CD4-positive, alpha-beta T cell treated with Interferon alpha-2 for 1 hour (primary cell): ENCODE measurements at places on chromosomes 7 and 10.

DNA sequence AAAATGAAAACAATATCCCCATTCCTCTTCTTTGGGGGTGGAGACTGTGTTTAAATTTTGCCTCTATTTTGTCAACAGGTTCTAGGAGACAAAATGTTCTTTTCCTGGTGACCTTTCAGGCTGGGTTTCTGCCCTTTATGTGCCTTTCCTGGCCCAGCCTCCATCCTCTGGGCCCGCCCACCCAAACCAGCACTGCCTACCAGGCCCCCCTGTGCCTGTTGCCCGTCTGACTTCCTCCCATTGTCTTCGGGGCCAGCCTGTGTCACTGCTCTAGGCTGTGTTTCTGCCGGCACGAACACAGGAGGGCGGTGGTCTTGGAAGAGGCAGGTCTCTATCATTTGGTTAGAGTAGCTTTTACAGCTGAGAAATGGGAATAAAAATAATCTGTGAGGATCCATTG, 13.9 kb downstream of the TSPAN14 start:
- DNase-seq, result peak; percentile 42

DNA sequence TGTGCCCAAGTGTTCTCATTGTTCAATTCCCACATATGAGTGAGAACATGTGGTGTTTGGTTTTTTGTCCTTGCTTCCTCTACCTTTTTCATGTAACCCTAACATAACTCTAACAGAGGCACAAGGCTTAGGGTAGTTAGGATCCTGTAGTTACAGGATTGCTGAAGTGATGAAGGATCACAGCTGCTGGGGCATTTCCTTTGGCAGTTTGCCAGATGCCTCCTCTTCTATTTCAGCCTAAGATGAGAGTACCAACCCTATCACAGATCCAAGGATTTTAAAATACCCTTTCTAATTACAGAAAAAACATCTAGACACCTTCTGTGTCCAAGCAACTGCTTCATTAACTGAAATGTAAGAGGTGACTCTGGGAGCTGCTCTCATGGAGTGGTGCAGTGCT, 141.7 kb upstream of the COL1A2 start:
- DNase-seq, result no peak

DNA sequence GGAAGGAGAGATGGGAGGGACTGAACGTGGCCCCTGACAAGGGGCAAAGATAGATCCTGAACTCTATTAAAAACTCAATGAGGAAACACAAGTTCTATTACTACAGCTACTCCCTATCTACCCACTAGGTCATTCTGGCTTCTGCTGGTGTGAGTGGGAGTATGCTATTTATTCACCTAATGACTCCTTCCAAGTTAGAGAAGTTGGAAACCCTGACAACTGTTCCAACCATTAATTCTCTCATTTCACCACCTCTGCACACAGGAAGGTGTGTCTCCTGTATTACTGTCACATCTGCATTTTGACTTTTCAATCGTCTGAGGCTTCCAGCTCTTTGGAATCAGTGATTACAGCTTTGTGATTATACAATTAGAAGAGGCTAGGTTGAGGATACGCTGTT, 169.4 kb upstream of the ADO start:
- DNase-seq, result no peak

DNA sequence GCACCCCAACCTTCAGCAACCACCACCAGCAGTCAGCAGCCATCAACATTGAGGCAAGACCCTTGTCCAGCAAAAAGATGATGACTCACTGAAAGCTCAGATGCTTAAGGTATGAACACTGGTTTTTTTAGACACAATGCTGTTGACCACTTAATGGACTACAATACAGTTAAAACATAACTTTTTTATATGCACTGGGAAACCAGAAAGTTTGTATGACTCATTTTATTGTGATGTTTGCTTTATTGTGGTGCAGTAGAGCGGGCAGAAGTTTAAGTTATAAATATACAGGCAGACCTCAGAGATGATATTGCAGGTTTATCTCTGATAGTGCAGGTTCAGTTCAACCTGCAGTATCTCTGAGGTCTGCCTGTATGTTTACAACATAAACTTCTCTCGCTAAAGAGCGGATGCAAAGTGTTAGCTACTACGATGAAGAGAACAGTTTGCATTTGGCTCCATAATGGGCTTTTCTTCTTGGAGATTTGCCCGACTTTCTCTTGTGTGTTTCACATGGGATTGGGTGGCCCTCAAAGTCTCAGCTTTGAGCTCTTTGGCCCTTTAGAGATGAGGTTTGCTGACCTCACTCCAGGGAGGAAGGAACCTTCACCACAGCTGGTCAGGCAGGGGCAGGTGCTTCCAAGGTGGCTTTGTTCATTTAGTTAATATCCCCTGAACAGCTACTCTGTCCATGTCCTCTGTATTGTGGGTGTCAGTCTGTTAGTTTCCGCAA, 84.4 kb upstream of the SHH start:
- no peak for DNase-seq

GRCh38 chr10:91689731-91690168, 56.9 kb upstream of the PPP1R3C start:
- DNase-seq, result no peak

GRCh38 chr10:18880530-18880929, 168.1 kb upstream of the MALRD1 start:
- DNase-seq, result no peak

DNA sequence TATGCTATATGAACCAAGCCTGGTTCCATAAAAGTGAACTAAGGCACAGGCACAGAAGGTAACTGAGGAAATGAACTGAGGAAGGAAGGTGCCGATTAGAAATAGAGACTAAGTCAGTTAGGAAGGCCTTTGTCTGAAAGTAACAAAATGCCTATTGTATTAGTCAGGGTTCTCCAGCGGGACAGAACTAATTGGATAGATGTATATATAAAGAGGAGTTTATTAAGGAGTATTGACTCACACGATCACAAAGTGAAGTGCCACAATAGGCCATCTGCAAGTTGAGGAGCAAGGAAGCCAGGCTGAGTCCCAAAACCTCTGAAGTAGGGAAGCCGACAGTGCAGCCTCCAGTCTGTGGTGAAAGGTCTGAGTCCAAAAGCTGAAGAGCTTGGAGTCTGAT, 13.9 kb upstream of the PLXNA4 start:
- DNase-seq, result no peak

DNA sequence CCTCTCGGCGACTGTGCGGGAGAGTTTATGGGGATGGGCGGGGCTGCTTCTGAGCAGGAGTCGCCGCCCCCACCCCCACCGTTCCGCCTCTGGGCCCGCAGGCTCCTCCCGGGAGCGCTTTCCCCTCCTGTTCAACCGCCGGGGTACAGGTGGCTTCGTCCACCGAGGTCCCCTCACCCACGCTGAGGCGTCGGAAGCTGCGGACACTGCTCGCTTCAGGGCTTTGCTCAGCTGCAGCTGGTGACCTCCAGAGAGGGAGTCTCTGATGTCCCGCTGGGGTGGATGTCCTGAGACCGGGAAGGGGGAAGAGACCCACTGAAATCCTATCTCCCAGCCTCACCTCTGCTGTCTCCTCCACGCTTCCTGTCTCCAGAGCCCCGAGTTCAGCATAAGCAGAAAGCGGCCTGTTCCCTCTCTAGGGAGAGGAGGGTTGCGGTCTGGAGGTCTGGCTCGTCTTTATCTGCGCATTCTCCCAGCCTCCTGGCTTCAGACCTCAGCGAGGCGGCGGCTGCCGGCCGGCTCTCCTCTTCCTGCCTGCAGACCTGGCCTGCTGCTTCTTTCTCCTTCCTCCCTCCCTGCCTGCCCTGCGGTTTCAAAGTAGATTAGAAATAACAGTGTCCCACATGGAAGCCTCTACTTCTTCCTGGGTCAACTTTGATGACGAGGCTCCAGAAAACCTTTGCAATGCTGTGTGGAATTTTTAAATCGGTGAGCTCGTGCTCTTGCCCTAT, 1.8 kb downstream of the CYP2E1 start:
- DNase-seq, result no peak

- no peak for DNase-seq
Observed at GRCh38 chr7:1923409-1924257, 253.6 kb downstream of the ELFN1 start.

GRCh38 chr10:50506861-50507573, 116.7 kb downstream of the SGMS1 start:
- DNase-seq, result no peak
